NCI-H2171 treated with DMSO at 0.1 percent for 48 hours (cell line): ENCODE measurements at places on chromosomes 4 and X.
A peak's percentile ranks its signal among the peaks of the same experiment; 100 is the strongest.

DNA sequence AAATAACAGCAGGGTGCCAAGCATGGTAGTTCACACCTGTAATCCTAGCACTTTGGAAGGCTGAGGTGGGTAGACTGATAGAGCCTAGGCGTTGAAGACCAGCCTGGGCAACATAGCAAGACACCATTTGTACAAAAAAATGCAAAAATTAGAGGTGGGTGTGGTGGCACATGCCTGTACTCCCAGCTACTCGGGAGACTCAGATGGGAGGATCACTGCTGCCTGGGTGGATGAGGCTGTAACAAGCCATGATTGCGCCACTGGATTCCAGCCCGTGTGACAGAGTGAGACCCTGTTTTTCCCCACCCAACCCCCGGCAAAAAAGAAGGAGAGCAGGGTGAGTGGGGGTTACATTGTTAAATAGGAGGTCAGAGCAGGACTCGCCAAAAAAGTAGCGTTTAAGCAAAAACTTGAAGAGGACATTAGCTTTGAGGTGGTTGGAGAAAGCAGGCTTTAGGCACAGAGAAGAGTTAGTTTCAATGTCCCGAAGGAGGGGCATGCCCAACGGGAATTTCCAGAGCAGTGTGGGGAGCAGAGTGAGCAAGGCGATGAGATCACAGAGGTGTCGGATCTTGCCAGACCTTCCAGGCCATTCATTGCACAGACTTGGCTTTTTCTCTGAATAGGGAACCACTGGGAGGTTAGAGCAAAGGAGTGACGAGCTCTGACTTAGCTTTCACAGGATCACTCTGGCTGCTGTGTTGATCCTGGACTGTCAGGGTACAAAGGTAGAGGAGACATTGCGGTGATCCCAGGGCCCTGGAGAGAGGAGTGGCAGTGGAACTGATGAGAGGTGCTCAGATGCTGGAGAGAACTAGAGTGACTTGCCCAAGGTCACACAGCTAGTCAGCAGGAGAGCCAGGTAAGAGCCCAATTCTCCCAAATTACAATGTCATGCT, 70.6 kb downstream of the TRAPPC11 start:
- DNase-seq, result no peak

GRCh38 chr4:118141240-118141639, 107.0 kb downstream of the NDST3 start:
- no peak for DNase-seq

DNA sequence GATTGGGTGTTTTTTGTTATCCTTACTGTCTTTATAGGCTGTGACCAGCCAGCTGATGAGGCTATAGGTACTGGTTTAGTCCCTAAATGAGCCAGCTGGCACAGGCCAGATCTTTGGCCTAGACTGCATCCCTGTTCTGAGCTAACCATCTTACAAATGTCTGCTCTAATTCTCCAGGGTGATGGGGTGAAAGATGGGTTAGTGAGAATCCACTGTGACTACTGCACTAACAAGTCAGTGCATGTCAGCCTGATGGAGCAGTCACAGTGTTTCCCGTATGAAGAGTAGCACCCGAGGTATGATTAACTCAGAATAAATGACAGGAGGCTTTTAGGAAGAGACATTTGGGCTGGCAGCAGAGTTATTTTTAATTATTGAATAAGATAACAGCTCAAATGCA, 181.0 kb downstream of the DCTD start:
- DNase-seq, result peak; percentile 77

- DNase-seq, result no peak
Observed at GRCh38 chrX:53356186-53356585, 66.3 kb downstream of the SMC1A start.

GRCh38 chr4:168868044-168868781, 141.8 kb downstream of the CBR4 start:
- no peak for DNase-seq

GRCh38 chrX:120617996-120618630, 11.7 kb downstream of the C1GALT1C1 start:
- DNase-seq, result no peak

- DNase-seq, result no peak
Observed at GRCh38 chrX:136176399-136176825, 29.1 kb downstream of the FHL1 start.

DNA sequence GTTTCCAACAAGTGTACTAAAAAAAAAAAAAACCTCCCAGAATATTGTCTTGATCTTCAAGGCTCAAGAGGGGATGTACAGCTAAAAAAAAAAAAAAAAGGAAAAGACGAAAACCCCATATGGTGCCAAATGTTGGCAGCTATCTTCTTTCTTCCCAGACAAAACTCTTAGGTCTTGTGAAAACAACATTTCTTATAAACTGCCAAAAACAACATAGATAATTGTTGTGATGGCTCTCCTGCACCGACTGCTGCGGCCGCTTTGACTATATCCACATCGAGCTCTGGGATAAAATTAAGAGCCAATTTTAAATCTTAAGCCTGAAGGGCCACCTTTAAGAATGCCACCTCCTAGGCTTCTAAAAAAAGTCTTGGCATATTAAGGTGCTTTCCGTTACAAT, 23.5 kb downstream of the PDGFC start:
- peak; percentile 10 for DNase-seq

GRCh38 chr4:164383058-164383357, 370.9 kb upstream of the SMIM31 start:
- no peak for DNase-seq

GRCh38 chr4:15884666-15885065, 53.9 kb downstream of the FGFBP1 start:
- no peak for DNase-seq

DNA sequence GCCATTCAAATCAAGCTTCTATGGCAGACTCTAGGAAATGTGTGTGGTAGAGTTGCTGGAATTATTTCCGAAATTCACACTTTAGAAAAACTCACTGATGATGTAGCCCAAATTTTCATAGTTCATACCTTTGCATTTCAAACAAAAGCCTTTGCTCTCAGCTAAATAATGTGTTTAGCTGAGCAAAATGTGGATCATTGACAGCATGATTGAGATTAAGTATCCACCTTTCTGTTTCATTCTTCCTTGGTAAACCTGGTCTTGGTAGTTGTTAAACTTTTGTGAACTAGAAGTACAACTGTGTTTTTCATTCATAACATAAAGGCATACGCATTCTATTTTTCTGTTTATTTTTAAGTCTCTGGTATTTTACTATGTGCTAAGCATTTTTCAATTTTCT, 7.2 kb downstream of the PCDH7 start:
- no peak for DNase-seq

DNA sequence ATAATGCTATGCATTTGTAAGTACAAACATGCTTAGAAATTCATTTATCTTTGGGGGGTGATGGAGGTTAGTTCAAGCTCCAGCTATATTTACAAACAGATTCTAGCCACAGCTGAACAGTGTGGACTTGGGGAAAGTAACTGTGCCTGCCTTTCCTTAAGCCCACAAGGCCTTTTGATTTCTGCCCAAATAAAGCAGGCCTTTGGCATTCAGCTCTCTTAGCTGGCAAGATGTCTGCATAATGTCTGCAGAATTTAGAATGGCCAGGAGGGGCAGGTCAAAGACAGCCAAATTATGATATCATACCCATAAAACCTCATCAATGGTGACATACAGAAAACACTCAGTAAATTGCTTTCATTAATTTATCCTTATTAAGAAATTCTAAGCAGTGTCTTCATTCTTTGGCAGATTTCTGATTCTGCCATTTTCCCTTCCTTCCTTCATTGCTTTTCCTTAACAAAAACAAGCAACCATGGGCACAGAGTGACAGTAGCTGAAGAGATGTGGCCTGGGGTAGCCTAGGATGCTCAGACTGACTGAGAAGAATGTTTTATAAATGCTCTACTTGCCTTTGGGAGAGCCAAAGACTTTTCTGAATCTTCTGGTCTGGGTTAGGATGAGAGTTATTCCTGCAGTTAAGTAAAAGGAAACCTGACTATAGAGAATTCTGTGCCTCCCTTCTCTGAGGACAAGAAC, 538.7 kb upstream of the NR3C2 start:
- no peak for DNase-seq

DNA sequence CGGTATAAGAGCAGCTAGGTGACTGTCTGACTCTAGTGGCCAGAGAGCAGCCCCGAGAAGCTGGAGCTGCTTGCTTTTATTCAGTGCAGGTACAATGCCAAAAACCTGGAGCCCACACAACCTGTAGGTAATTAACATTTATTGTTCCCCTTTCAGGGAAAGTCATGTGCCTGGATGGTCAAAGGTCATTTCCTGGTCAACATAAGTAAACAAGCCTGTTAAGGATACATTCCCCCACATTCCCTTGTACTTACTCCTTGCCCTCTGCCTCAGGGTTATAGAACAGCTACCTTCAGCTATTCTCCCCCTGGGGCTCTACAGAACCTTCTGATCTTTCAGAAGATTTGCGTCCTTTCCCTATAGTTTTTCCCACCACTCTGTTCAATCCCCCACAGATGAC, 253.4 kb downstream of the TMA16 start:
- DNase-seq, result no peak

GRCh38 chr4:48193096-48193836, 59.2 kb upstream of the TXK start:
- no peak for DNase-seq

DNA sequence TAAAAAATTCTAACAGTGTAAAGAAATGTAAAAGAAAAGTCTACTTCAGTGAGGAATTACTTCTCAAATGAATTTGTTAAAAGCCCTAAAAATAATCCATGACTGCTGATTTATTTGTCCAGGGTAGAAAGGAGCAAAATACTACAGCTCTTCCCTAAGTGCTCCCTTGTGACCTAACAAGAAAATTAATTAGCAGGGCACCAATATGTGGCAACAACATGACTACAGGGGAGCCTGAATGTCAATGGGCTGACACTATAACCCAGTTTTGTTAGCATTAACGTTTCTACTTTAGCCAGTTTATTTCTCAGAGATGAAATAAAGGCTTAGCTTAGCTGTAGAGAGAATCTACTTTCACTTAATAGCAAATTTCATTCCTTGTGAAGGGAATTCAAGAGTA, 918.9 kb upstream of the EPHA5 start:
- no peak for DNase-seq

DNA sequence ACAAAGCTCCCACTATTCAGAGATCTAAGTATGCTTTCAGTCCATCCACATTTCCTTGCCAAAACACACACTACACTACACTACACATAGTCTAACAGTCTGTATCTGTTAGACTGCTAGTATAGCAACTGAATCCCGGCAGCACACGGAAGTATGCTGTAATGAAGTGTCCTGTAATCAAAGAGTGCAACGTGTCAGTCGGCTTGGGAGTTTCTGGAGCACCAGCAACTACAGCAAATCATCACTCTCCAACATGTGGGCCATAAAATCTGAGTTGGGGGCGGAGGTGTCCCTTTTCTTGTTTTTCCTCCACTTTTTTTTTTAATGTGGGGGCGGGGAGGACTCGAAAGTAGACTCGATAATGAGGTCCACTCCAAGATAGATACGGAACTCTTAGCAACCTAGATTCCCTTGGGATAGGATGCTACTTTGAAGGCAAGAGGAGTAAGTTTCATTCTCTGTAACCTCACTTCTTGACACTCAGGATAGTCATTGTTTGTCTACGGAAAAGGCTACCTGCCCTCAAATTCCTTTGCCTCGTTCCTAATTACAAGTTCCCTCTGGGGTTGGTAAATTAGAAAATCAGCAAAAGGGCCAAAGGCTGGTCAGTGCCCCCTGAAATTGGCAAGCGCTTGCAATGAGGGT, 722 bp downstream of the SLC10A7 start:
- peak; percentile 1 for DNase-seq

- DNase-seq, result no peak
Observed at GRCh38 chrX:69615342-69615741, 571 bp upstream of the EDA start.

GRCh38 chrX:9622128-9622527, 143.5 kb downstream of the GPR143 start:
- DNase-seq, result no peak

DNA sequence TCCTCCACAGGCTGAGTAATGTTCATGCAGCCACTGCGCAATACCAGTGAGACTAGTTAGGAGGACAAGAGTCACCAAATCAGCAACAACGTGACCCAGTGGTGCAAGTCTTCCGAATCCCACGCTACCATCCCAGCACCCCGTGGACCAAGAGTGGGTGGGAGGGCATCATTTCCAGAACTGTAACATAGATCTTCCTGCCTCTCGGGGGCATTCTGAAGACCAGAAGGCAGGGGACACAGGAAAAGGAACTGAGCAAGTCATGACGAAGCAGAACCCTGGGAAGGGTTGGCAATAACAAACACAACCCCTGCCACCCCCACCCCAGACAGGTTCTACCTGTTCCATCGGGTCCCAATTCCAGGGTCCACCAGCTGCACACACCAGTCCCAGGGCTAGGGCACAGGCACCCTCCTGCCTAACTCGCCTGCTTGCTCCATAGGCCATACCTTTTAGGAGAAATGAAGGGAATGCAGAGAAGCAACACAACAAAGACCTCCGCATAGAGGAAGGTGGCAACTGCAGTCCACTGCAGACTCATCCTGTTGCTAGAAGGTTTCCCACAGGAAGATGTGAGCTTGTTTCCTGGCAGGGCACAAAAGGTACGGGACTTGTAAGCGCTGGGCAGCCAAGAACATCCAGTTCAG, 1.4 kb downstream of the BCAP31 start:
- no peak for DNase-seq
